ENCODE measurements at places on chromosomes 3 and 15. TPM values are rescaled to one million over a fixed set of nuclear protein-coding genes. Genes with fewer than 3 reads are reported as not detected.

The SLC12A6 gene
- total RNA-seq, result 25.3 TPM

The TMEM212 gene
- total RNA-seq, result not detected

The UROC1 gene
- total RNA-seq, result not detected

The MRAS gene
- total RNA-seq, result 20.1 TPM

The CPLX3 gene
- total RNA-seq, result not detected

The LRRC3B gene
- not detected for total RNA-seq

The MAP3K13 gene
- total RNA-seq, result 10.9 TPM

The DPPA2 gene
- total RNA-seq, result not detected

The SLC2A2 gene
- not detected for total RNA-seq

The PROK2 gene
- total RNA-seq, result not detected

The SEMA3G gene
- under 0.01 TPM for total RNA-seq

The LRRIQ4 gene
- not detected for total RNA-seq

The SAMD7 gene
- total RNA-seq, result not detected

The HYAL1 gene
- total RNA-seq, result 6.1 TPM

The A4GNT gene
- total RNA-seq, result not detected

The GOLGA8O gene
- total RNA-seq, result not detected

The PLOD2 gene
- total RNA-seq, result 66.2 TPM

The IL16 gene
- total RNA-seq, result 6.1 TPM

The CXCR6 gene
- total RNA-seq, result not detected

The SRGAP3 gene
- 7.8 TPM for total RNA-seq

The FAN1 gene
- 18.6 TPM for total RNA-seq

The PARP14 gene
- total RNA-seq, result 63.0 TPM

The FRMD4B gene
- under 0.01 TPM for total RNA-seq

The TIGIT gene
- total RNA-seq, result not detected

The RTP1 gene
- total RNA-seq, result not detected

The LTK gene
- total RNA-seq, result 0.58 TPM

The ACOX2 gene
- total RNA-seq, result 26.5 TPM

The ARHGAP31 gene
- total RNA-seq, result 4.2 TPM

The TRNT1 gene
- total RNA-seq, result 24.7 TPM

The BCL2A1 gene
- total RNA-seq, result 6.5 TPM

The CACNA2D3 gene
- total RNA-seq, result under 0.01 TPM

The GOLGA8M gene
- 1.2 TPM for total RNA-seq

The NOX5 gene
- total RNA-seq, result 0.83 TPM

The TFRC gene
- 149 TPM for total RNA-seq

The GOLGA6B gene
- total RNA-seq, result not detected

The ATP6V1A gene
- 142 TPM for total RNA-seq

The ZNF501 gene
- total RNA-seq, result 7.6 TPM

The SCN5A gene
- 0.29 TPM for total RNA-seq

The APBA2 gene
- total RNA-seq, result 12.2 TPM

The GPR176 gene
- total RNA-seq, result 103 TPM

The IQCF5 gene
- not detected for total RNA-seq

The ERICH6 gene
- total RNA-seq, result 0.15 TPM

The RTP4 gene
- 2.8 TPM for total RNA-seq

The CCDC9B gene
- total RNA-seq, result 39.2 TPM

The TTC21A gene
- total RNA-seq, result 6.1 TPM

Data from smooth muscle cell of trachea (primary cell).